ENCODE measurements at places on chromosomes 5 and 9.

DNA sequence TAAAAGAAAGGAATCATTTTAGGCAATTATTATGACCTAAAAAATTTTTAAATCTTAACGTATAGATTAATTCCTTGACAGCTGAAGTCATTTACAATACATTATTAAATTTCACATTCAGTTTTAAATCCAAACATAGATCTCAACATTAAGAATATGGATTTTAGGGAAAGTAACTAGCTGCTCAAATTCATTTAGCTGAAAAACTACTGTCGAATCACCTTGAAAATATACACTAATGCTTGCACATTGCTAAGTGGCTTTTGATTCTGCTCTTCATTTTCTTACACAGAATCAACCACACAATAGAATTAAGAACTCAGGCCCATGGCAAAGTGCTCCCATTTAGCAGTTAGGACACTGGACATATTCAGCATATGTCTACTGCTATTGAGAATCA is 454.2 kb downstream of the RAB3C start:
- DNase-seq: no peak

- no peak for DNase-seq
These were observed 193.7 kb downstream of the BRINP1 start for GRCh38 chr9:119175581-119175980.

GRCh38 chr9:95620314-95620713 is 103.5 kb upstream of the PTCH1 start:
- DNase-seq: no peak

GRCh38 chr5:74030821-74031220 is 404.8 kb downstream of the ARHGEF28 start:
- DNase-seq: no peak

GRCh38 chr5:101112645-101113044 is 209.6 kb upstream of the ST8SIA4 start:
- DNase-seq: no peak

GRCh38 chr9:97557606-97558095 is 56.2 kb downstream of the TMOD1 start:
- peak; percentile 16 for DNase-seq

DNA sequence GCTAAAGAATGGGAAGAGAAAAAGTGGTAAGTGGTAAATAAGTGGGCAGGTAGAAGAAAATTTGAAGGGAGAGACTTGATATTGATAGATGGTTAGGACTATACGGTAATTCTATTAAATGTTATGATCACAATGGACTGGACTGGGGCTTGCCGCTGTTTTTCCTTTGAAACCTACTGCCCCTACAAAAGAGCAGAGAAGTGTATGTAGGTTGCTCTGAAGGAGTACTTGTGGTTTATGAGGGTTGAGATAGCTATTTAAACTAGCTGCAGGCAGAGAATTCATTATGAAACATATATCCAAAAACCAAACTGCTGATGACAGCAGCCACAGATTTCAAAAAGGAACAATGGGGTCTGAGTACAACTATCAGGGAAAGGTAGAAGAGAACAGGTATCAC is 16.8 kb upstream of the HK3 start:
- DNase-seq: no peak

GRCh38 chr5:18551716-18552115 is 917.5 kb downstream of the TAF11L14 start:
- DNase-seq: no peak

DNA sequence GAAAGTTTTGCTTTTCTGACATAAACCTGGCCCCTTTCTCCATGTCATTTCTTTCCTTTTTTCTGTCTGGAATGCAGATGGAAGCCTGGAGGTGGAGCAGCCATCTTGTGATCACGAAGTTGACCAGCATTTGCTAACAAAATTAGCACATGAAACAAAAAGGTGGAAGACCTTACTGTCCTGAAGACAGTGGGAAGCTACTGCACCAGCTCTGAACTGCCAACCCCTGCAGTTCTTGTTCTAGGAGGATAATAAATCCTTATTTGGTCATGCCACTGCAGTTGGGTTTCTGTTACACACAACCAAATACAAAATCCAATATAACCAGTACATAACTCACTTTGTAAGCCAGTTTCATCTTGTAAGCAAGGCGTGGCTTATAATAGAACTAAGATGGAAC is 249.4 kb upstream of the TBCA start:
- DNase-seq: no peak

- DNase-seq: no peak
These were observed at the start of gene TERT for GRCh38 chr5:1294835-1295649. Gene TERT (minus strand): TSS chr5:1295068. CDS start chr5:1294989, 79 bp downstream.

DNA sequence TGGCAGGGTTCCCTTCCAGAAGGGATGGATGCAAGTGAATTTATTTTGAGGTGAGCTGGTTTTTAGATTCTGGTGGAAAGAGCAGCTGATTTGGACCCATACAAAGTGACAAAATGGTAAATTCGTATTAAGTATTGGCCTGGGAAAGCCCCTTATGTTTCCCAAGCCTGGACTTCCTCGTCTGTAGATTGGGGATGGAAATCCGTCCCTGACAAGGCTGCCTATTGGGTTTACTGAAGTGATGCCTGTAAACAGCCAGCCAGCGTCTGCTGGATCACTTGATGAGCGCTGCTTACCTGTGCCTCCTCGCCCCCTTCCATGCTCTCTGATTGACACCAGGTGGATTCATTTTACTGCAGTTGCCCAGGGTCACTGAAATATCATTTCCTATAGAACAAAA is 233.8 kb downstream of the GADD45G start:
- no peak for DNase-seq

GRCh38 chr9:87588339-87588738 is 90.7 kb downstream of the DAPK1 start:
- DNase-seq: no peak
